Activated T-helper 2 cell treated with anti-CD3 and anti-CD28 coated beads, Interferon-gamma antibody, Interleukin-2, Interleukin-4, amounts not matched to agents 10 μg/mL and 5 μg/mL and 100 μg/mL, durations not matched to agents 14 hours and 24 hours and 36 hours (primary cell): ENCODE measurements at places on chromosomes 7 and 10. TPM values are rescaled to one million over a fixed set of nuclear protein-coding genes. Genes with fewer than 3 reads are reported as not detected.

Gene NACAD
- total RNA-seq: 0.30 and 0.52 TPM in 2 replicates

Gene DYNC1I1
- total RNA-seq: not detected in 2 replicates

Gene FAM25A
- not detected in 2 replicates for total RNA-seq

GRCh38 chr10:408236-408635 is 273.0 kb downstream of the ZMYND11 start:
- peaks cover 2% of the 10 kb centered on the region for H3K4me1 ChIP-seq
- H3K27me3 ChIP-seq: no peaks in the 10 kb centered on the region
- H3K27ac ChIP-seq: no peak overlapping the region
- DNase-seq: no peak
- H3K4me3 ChIP-seq: no peak overlapping the region

DNA sequence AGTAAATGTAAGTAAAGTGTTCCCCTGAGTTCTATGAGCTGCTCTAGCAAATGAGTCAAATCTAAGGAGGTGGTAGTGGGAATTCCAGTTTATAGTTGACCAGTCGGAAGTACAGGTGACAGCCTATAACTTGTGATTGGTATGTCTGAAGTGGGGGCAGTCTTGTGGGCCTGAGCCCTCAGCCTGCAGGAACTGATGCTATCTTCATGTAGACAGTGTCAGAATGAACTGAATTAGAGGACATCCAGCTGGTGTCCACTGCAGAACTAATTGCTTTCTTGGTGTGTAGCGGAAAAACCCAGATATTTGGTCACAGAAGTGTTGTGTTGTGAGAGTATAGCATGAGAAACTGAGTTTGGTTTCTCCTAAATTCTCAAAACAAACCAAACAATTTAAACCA is 127.9 kb upstream of the AMPH start:
- H3K27me3 ChIP-seq: no peaks in the 10 kb centered on the region
- peaks cover 20% of the 10 kb centered on the region for H3K36me3 ChIP-seq
- H3K4me1 ChIP-seq: no peaks in the 10 kb centered on the region
- no peak overlapping the region for H3K27ac ChIP-seq

DNA sequence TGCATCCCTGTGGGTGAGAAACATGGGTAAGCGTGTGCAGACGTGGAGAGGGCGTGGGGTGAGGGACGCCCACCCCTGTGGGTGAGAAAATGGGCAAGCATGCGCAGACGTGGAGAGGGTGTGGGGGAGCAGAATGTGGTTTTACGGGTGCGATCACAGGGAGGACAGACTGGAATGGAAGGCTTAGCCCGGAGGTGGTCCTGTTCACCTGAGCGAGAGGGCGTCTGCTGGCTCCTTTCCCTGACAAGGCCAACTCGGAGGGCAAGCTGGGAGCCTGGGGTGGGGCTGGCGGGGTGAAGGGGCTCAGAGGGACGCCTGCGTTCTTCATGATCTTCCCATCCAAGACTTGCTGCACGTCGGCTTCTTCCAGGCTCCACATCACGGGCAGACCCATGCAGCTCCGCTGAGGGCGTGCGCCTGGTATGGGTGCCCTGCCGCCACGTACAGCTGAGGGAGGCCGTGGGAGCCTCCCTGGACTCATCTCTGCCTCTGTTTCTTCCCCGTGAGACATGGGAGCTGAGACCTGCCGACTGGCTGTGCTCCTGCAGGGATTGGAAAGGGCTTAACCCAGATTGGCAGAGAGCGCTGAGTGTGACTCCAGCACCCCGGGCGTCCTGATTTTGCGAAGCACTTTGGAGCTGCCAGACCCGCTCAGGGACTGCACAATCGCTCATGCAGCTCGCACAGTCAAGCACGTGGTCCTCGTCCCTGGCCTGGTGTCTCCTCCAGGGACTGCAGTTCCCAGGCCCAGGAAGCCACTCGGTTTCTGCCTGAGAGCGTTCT is 74.3 kb upstream of the SHH start:
- no peak overlapping the region for H3K27ac ChIP-seq
- no peak overlapping the region for H3K4me3 ChIP-seq
- no peaks in the 10 kb centered on the region for H3K4me1 ChIP-seq
- H3K36me3 ChIP-seq: no peaks in the 10 kb centered on the region

DNA sequence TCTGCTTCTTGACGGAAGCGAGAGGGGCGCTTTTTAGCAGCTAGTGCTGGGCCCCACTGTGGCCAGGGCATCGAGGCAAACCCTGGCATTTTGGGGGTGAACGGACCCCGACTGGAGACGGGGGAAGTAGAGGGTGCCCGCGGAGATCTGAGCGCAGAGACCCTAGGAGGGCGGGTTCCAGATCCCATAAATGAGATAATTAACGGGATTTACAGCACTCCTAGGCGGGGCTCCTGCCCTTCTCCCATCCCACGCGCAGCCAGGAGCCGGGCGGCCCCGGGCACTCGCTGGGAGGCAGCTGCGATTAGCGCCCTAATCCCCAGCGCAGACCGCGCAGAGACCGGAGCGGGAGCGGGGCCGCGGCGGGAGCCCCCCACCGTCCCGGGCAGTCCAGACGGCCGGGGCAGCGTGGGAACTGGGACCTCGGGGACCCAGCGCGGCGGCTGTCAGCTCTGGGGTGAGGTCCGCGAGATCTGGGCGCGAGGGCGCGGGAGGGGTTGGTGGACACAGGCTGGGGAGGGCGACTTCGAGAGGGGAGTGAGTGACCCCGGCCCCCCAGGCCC is 735 bp downstream of the JCAD start:
- H3K27ac ChIP-seq: no peak overlapping the region
- DNase-seq: no peak
- H3K27me3 ChIP-seq: peaks cover 47% of the 10 kb centered on the region
- peaks cover 33% of the 10 kb centered on the region for H3K4me1 ChIP-seq
- peak overlapping the region; percentile 73 for H3K4me3 ChIP-seq

- no peak overlapping the region for H3K27ac ChIP-seq
- H3K4me3 ChIP-seq: no peak overlapping the region
- peaks cover 2% of the 10 kb centered on the region for H3K36me3 ChIP-seq
- no peak for DNase-seq
- no peaks in the 10 kb centered on the region for H3K27me3 ChIP-seq
These were observed 163.3 kb downstream of the MAD1L1 start for GRCh38 chr7:2069472-2069860.

DNA sequence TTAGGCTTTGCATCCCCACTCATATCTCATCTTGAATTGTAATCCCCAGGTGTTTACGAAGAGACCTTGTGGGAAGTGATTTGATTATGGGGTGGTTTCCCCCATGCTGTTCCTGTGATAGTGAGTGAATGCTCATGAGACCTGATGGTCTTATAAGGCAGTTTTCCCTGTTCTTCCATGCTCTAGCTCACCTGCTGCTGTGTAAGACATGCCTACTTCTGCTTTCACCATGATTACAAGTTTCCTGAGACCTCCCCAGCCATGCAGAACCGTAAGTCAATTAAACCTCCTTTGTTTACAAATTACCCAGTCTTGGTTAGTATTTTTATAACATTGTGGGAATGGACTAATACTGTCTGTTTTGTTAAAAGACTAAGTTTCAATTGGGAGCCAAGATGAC is 35.3 kb upstream of the ZNF92 start:
- H3K27ac ChIP-seq: no peak overlapping the region
- H3K36me3 ChIP-seq: no peaks in the 10 kb centered on the region
- no peaks in the 10 kb centered on the region for H3K4me1 ChIP-seq
- no peak overlapping the region for H3K4me3 ChIP-seq
- no peaks in the 10 kb centered on the region for H3K27me3 ChIP-seq

DNA sequence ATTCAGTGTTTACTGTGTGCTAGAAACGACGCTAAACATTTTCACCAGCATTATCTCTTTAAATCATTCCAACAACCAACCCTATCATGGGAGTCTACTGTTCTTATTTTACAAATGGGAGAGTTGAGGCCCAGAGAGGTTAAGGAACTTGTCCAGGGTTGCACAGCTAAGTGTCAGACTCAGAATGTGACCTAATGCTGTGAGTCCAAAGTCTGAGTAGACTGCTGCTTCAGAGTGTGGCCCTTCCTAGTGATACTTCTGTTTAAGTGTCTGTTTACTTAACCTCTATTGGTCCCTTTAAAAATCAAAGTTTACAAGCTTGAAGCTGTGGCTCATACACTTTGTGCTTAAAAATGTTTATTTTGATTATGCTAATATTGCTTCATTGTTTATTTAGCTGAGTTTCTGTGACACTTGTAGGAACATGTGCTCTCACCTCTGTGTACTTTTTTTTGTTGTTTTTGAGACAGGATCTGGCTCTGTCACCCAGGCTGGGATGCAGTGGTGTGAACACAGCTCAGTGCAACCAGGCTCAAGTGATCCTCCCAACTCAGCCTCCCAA is 84.4 kb upstream of the SYPL1 start:
- peaks cover 24% of the 10 kb centered on the region for H3K27me3 ChIP-seq
- no peak overlapping the region for H3K27ac ChIP-seq
- no peaks in the 10 kb centered on the region for H3K36me3 ChIP-seq

DNA sequence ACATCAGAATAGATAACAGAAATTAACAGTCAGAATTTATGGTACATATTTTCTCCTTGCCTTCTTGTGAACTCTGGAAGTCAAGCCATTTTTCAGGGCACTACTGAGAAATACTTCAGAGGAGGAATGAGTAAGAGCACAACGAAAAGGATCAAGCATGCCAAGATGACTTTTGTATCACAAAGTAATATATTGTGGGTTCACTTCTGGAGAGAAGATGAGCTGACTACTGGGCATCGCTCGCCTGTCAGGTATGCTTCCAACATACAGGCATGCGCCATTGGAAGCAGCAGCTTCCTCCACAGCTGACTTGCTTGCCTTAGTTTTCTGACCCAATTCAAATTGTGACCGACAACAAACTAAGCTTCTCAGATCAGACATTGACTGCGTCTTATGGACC is 137.3 kb downstream of the VTI1A start:
- no peak overlapping the region for H3K4me3 ChIP-seq
- no peak overlapping the region for H3K27ac ChIP-seq
- no peak for DNase-seq
- no peaks in the 10 kb centered on the region for H3K27me3 ChIP-seq

GRCh38 chr7:152967958-152968357 is 208.4 kb downstream of the ACTR3B start:
- DNase-seq: no peak
- H3K4me1 ChIP-seq: no peaks in the 10 kb centered on the region

DNA sequence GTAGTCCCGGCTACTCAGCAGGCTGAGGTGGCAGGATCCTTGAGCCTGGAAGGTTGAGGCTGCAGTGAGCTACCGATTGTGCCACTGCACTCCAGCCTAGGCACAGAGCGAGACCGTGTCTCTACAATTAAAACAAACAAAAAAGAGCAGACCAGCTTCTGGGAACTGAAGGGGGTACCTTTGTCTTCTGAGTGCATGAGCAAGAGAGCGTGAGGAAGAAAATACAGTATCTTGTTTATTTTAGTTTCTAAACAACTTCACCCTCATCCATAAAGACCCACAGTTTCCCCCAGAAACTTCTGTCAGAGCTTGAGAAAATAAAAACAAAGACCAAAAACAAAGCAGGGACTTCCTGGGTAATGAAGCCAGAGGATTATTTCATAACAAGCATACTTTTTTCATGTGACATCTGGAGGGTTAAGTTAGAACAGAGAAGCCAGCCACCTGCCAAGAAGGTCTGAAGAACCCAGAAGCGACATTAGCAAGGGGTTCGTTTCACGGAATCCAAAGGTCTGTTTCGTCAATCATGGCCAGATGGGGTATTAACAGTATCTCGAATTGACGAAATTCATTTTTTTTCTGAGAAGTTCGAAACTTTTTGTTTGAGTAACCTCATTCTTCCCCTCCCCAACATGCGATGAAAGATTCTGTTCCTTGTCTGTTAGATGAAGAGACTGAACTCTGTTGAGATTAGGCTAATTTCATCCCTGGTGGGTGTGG is 10.2 kb upstream of the IL2RA start:
- H3K4me3 ChIP-seq: peak overlapping the region; percentile 31
- peaks cover 3% of the 10 kb centered on the region for H3K36me3 ChIP-seq
- H3K4me1 ChIP-seq: peaks cover 83% of the 10 kb centered on the region
- H3K27me3 ChIP-seq: no peaks in the 10 kb centered on the region
- H3K27ac ChIP-seq: peak overlapping the region; percentile 99
